NCI-H524 treated with DMSO at 0.1 percent for 48 hours (cell line): ENCODE measurements at places on chromosomes 12 and 14.

DNA sequence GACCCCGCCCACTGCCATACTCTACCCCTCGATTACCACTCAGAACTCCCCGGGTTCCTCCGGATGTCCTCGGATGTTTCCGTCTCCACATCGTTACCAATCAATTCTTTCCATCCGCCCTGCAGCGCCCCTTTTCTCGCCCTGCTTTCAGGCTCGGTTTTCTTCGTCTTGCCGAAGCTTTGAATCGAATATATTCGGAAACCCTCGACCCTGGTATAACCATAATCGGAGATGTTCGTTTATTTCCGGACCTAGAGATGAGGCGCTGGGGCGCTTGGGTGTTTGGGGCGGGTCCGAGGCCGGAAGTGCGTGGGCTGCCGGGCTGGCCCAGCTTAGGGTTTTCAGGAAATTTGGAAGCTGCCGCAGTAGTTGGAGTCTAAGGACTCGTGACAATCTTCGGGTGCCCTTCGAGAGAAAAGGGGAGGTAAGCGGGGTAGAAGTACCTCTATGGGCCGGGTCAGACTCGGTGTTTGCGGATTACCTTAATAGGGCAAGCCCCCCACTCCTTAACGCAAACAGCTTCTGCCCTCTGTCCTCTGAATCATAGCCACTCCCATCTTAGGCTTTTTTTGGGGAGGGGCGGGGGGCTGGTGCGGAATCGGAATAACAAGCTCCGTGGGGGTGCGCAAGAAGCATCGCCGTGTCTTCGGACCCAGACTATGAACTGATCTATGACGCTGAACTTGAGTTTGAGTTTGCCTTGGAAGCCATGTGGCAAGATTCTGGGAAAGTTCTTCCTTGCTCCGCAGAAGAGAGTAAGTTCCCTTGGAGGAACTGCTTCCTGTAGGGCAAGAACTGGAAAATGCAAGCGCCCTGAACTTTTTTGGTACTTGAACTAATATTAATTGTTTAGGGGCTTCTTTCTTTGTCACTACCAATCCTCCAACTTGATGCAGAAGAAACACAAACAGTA is at the start of gene C14orf119:
Gene C14orf119, plus strand, starts transcription at position 310 of the 913 bp plus-strand sequence. CDS start 2,154 bp downstream, outside the sequence.
- DNase-seq = no peak

GRCh38 chr14:32883188-32883587 is 55.5 kb upstream of the NPAS3 start:
- no peak for DNase-seq

- DNase-seq = no peak
Measured at GRCh38 chr14:69395929-69396328, 2.2 kb downstream of the ERH start.

GRCh38 chr14:32022525-32022924 is 54.6 kb upstream of the ARHGAP5 start:
- no peak for DNase-seq

- DNase-seq = no peak
Measured at GRCh38 chr14:51451561-51451960, 200.1 kb upstream of the FRMD6 start.

GRCh38 chr14:50839048-50839447 is 8.1 kb upstream of the NIN start:
- DNase-seq = no peak

DNA sequence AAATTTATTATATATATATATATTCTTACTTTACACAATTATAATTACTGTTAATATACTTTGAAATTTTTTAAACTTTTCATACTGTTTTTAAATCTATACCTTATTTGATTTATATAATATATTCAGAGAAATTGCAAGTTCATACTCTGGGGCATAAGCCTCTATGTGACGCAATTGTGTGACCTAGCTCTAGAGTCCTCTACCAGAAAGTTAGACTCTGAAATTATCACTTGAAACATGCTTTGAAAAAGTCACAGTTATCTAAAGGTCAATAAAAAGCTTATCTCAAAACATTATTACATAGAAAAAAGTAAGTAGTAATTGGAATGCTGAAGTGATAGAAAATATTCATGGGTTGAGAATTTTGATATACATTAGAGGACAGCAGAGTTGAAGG is 93.8 kb downstream of the LIN7A start:
- DNase-seq = no peak

DNA sequence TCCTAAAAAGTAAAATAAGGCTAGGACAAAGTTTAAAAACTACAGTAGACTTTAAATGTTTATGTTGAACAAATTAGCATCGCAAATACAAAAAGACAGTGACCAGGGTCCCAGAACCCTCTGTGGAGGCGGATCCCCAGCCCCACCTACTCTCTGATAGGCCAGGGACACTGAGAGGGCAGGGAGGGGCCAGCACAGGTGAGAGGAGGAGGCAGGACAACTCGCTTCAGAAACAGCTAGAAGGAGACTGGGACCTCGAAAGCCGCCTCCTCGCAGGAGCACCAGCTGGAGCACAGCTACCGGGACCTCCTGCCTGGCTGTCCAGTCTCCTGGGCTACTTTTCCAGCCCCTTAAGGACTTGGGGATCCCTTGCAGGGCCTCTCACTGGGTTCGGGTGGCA is 992 bp downstream of the DNAH10 start:
- DNase-seq = no peak

GRCh38 chr12:66538970-66539369 is 139.9 kb downstream of the GRIP1 start:
- DNase-seq = no peak

- DNase-seq = no peak
Measured at GRCh38 chr14:35201066-35201465, 78.7 kb downstream of the PRORP start.

DNA sequence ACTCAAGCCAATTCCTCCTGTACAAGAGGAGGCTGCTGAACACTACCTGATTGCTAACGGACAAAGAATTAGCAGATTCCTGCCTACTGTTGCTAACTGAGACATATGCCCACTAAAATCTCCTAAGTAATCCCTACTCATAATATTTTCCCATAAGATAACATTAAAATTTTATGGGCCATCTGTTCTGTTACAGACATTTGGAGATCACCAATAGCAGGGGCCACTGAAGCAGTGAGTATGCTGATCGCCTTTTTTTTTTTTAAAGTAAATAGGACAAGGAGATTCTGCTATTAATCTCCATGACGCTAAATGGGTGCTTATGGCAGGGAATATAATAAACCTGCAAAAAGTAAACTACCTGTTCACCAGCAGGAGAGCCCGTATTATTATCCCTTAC is 292.9 kb downstream of the MED13L start:
- peak; percentile 100 for DNase-seq

DNA sequence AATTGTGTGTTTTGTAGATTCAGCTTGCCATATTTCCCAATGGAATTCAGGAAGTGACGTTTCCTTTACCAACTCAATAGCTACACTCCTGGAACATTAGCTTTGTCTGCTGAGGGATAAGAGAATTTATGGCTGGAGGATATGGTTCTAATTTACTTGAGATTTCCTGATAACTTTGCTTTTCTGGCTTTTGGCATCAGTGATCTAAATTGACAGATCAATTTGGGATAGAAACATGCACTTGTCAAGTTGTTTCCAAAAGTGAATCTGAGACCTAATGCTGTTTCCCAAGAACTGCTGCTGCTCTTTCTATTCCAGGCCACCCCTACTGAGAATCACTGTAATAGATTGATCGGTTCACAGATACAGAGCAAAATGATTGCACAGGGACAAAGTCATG is 43.2 kb downstream of the MGAT4C start:
- no peak for DNase-seq
